M059J (cell line): ENCODE measurements at places on chromosomes 3 and 15.

- no peak for DNase-seq
Measured at GRCh38 chr15:100723315-100723801, 121.0 kb downstream of the ASB7 start.

DNA sequence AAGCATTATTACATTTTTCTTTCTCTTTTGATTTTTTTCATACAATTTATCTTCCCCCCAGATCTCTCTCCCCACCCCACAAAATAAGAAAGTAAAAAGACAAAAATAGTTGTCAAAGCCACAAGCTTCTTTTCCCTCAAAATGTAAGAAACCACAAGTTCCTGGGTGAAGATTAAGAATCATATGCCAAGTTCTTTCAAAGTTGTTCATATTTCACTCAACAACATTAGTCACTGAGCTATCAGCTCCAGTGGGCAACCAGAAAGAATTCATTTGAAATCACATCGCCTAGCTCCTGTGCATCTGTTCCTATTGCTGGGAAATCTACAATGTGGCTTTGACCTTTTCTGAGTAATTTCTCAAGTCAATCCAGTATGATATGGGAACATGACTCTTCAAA, 681.6 kb upstream of the ARPP21 start:
- no peak for DNase-seq

DNA sequence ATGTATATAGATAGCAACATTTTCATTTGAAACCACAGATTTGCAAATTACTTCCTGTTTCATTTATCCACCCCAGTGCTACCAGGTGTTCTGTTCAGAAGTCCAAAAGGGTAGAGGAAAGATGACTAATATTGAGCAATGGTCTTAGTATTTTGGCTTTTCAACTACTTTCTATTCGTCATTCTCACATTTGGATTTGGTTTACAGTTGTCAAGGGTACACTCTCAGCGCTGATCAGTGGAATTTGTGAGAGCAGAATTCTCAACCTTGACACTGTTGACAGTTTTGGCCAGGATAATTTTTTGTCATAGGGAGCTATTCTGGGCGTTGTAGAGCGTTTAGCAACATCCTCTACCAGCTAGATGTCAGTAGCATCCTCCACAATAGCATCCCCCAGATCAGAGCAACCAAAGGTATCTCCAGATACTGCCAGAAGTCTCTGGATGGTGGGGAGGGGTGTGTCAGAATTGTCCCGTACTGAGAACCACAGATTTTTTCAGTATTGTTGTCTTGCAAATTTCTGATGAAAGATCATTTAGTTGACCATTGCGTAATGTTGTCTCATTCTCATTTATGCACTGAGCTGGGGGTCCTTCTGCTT, 4.2 kb downstream of the HMCES start:
- DNase-seq = peak; percentile 87

- no peak for DNase-seq
Measured at GRCh38 chr3:44100298-44100695, 141.4 kb upstream of the TOPAZ1 start.

GRCh38 chr3:182533394-182533793, 259.9 kb upstream of the ATP11B start:
- peak; percentile 7 for DNase-seq

GRCh38 chr3:5874931-5875341, 687.4 kb downstream of the EDEM1 start:
- no peak for DNase-seq

DNA sequence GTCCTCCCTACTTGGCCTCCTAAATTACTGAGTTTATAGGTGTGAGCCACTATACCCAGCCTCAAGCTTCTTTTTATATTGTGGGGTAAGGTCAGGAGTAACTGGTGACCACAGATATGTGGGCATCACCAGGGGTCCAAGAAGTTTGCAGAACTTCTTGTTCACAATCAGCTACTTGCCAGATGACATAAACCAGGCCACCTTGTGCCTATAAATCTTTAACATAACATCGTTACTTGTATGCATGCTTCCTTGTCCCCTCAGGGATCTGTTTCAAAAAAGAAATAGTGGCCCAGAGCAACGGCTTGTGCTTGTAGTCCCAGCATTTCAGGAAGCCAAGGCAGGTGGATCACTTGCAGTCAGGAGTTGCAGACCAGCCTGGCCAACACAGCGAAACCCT, 115.1 kb upstream of the FAM174B start:
- no peak for DNase-seq

DNA sequence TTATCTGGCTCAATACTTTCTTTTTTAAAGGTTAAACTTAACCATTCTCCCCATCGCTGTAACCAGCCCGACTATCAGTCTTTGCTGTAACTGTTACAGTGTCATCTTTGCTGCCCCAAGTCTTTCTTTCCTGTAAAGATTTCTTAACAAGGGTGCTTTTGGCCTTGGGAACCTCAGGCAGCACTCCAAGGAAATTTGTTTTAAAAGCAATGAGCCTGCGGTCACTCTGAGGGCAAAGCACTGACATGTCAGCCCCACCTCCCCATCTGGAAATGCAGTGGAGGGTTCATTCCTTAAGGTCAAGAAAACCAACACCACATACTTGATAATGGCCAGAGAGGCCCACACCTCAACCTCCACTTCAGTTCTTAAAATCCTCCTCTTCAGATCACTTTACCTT, 3.2 kb downstream of the TRANK1 start:
- peak; percentile 46 for DNase-seq

DNA sequence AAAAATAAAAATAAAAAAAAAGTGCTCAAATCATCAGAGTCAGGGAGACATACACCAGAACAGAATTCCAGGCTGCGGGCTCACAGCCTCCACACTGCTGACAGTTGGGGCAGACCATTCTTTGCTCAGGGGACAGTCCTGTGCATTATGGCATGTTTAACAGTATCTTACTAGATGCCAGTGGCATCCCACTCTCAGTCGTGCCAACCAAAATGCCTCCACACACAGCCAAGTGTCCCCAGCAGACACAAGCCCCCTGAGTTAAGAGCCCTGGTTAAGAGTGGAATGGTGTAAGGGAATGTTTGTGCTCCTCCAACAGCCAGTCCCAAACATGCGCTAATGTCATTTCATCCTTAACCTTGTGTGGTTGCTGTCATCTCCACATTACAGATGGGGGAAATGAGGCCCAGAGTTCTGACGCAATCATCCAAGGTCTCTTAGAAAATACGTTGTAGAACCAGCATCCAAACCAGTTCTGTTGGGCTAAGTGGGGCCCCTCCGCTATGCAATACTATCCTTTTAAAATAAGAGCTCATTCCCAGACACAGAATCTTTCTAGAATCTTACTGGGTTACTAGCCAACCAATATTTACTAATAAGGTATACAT, 26.0 kb downstream of the CFAP92 start:
- DNase-seq = no peak

- no peak for DNase-seq
Measured at GRCh38 chr15:74530771-74531143, 10.3 kb upstream of the ARID3B start.

GRCh38 chr15:37140531-37141058, 40.2 kb upstream of the MEIS2 start:
- DNase-seq = no peak

- no peak for DNase-seq
Measured at GRCh38 chr3:183526838-183527427, 28.6 kb downstream of the KLHL6 start.

DNA sequence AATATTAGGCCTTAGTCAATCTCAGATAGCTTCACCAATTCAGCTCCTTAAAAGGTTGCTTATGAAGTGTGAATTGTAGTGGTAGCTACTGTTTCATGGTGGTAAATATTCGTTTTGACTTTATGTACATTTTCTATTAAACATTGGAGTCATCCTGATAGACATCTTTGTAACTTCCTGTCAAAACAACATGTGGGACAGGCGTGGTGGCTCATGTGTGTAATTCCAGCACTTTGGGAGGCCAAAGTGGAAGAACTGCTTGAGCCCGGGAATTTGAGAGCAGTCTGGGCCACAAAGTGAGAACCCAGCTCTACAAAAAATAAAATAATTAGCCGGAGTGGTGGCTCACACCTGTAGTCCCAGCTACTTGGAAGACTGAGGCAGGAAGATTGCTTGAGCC, 2.0 kb upstream of the TRIM59 start:
- peak; percentile 36 for DNase-seq
